Mesenteric fat pad (tissue), 1 donor: ENCODE measurements at places on chromosomes 1 and 21.

DNA sequence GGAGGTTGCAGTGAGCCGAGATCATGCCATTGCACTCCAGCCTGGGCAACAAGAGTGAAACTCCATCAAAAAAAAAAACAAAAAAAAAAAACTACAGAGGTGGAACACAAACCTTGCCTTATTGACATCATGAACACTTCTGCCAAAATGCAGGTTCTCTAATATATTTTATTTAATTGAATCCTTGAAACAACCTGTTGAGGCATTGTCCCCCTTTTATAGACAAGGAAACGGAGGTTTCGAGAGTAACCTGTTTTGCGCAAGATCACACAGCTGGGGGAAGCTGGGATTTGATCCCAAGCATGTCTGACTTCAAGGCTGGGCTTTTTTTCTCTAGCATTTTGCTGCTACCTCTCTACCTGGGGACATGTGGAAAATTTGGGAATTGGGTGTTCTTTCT, 2.8 kb downstream of the SZRD1 start:
- no peak for DNase-seq

GRCh38 chr1:96989302-96989701, 267.7 kb downstream of the PTBP2 start:
- DNase-seq = no peak

GRCh38 chr1:44146536-44147361, 5.3 kb upstream of the KLF18 start:
- DNase-seq = no peak

DNA sequence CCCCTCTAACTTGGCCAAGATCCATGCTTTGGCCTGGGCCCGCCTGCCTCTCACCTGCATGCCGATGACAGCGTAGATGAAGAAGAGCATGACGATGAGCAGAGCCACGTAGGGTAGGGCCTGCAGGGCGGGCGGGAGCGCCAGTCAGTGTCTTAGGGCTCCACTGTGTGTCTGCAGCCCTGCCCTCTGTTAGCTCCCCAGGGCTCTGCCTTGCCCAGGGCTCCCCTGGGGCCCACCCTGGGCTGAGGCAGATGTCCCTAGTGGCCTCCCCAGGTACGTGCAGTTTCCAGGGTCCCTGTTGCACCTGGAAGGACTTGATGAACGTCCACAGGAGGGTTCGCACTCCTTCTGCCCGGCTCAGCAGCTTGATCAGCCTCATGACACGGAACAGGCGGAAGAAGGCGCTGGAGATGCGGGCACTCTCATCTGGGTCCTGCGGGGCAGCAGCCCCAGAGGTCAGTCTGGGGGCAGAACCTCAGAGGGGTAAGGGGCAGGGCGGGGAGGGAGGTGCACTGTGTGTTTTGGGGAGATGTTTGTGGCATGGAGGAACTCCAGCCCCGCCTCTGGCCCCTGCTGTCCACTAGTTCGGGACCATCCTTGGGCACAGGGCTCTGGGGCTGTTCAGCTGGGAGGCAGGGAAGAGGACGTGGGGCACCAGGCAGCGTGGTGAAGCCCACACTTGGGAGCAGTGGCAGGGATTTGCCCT, 29.8 kb upstream of the KIF21B start:
- no peak for DNase-seq

- no peak for DNase-seq
Observed at GRCh38 chr1:36115931-36116330, 9.1 kb downstream of the COL8A2 start.

DNA sequence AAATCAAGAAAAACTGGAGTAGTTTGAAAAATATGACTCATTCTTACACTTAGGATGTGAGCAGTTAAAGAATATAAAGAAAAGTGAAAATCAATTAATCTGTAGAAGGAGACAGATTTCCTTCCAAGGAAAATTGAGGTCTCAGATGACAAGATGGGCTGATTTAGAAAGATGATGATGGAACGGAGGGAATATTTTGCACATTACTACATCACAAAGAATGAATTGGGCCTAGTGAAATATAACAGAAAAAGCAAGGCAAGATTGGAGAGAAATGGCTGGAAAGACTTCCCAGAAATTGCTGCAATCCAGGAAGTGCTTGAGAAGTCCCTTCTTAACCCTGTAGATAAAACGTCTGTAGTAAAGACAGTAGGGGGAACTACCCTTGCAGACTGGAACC, 169.1 kb upstream of the SYT6 start:
- DNase-seq = no peak

DNA sequence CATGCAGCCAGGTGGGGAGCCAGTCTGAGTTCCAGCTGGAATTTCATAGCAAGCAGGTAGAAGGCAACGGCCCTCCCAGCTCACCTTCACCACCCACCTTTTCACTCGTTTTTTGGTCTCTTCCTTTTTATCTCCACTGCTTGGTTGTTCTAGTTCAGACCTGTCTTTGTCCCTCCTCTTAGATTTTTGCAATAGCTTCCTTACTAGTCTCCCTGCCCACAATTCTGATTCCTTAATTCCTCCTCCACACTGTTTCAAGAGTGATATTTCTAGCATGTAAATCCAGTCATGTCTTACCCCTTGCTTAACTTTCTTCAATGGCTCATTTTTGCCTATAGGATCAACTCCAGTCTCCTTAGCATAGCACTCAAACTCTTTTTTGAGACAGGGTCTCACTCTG, 119.6 kb downstream of the TMEM53 start:
- no peak for DNase-seq

DNA sequence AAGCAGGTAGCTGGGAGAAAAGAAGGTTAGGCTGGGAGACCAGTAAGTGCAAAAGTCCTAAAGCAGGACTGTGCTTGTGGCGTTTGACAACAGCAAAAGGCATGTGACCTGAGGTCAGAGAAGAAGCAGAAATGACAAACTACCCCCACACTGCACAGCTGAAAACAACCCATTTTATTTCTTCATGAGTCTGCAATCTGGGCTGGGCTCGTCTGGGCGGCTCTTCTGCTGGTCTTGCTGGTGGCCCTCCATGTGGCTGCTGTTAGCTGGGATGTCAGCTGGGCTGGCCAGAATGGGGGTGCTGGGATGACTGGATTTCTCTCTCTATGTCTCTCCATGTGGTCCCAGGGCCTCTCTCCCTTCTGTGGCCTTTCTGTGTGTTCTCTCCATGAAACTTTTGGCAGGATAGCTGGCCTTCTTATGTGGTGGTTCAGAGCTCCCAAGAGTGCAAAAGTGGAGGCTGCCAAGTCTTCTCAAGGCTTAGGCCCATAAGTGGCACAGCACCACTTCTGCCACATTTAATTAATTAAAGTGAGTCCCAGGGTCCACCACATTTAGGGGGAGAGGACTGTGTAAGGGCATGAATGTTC, 128.6 kb downstream of the RIPK4 start:
- peak; percentile 65 for DNase-seq

GRCh38 chr1:167221126-167221737, 546 bp downstream of the POU2F1 start:
- no peak for DNase-seq
